ENCODE measurements at places on chromosomes 16 and 17.

GRCh38 chr16:86062271-86062965 is 163.5 kb downstream of the IRF8 start:
- no peak for DNase-seq

- no peak for DNase-seq
Measured at GRCh38 chr17:61928101-61928436, 287 bp upstream of the INTS2 start.

- DNase-seq, result peak; percentile 63
Measured at GRCh38 chr16:1958715-1959268, 546 bp upstream of the NDUFB10 start.

DNA sequence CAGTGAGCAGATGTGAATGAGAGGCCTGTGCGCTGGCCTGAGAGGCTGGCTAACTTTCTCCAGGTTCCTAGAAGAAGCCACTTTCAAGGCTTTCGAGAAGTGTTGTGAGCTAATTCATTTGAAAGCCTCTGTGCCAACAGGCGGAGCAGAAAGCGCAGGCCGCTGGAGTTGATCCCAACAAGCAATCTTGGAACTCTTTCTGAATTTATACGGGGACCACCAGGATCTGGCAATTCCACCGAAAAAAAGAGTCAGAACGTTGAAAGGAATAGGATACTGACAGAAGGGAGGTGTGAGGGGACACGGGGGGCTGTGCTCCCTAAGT is 71.3 kb upstream of the METRNL start:
- DNase-seq, result no peak

DNA sequence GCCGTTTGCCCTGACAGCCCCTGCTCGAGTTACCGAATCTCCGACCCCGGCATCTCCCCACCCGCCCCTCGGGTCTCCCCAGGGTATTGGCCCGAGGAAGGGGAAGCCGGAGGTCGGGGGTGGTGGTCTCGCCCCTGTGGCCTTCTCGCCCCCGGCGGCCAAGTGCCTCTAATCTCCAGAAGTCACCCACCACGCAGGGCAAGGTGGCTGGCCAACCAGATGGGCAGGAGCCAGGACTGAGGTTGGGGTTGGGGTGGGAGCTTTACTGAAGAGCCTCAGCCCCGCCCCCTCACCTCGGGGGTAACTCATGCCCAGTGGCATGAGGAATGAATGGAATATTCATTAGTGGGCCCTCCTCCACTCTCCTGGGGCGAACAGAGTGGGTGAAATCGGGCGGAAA is 637 bp downstream of the DHRS11 start:
- peak; percentile 53 for DNase-seq

DNA sequence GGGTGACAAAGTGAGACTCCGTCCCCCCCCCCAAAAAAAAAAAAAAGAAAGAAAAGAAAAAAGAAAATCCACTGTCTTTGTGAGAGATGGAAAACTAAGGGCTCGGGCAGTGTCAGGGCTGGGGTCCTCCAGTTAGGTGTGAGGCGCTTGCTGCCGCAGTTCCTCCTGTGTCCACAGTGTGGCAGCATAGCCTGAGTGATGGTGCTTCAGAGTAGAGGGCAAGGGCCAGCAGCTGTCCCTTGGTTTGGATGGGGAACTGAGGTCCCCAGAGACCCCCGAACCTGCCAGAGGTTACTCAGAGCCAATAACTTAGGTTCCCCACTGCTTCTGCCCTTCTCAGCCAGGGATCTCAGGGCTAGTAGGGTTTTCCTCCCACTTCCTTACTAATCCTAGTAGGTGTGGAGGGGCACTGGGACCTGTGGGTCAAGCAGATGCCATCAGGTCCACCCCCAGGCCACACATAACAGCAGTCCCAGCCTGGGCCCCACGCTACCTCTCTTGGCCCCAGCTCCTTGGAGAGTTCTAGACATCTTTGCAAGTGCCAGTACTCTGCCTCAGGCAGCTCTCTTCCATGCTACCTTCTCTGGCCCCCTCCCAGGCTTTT is 7.9 kb upstream of the LLGL1 start:
- peak; percentile 83 for DNase-seq

DNA sequence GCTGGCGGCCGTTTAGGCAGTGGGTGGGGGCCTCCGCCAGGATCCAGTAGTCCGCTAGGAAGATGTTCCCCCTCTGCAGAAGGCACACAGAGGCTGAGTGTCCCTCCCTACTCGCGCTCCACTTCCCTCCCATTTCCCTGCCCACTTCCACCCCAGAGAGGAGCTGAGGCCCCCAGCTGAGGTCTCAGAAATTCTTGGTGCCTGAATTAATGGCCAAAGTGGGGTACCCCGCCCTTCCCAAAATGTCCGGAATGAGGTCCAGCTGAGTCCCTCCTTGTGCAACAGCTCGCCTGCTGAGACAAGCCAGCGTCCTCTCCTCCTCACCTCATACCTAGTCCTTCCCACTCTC is 7.9 kb downstream of the ALOXE3 start:
- no peak for DNase-seq

DNA sequence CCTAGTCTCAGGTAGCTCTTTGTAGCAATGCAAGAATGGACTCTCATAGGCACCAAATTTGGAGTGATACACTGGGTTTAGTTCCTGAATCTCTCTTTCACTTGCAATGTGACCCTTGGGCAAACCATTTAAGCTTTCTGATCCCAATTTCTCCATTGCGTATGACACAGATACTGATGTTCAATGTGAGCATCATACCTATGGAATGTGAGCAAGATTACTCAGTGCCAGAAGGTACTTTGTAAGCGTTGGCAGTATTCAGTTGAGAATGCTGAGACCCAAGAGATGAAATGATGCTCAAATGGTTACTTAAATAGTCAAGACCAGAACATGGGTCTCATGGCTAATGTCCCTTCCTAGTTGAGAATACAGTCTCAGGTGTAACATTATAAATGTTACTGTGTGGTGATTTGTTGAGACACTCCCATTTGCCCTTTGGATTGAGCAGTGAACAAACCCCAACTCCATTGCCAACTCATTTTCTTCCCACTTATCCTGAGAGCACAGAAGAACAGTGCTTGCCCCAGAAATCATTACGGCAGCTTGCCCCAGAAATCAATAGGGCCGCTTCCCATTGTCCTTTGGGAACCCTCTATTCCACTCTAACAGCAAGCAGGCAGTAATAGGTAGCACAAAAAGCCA is 134.1 kb downstream of the SOX9 start:
- no peak for DNase-seq

- no peak for DNase-seq
Measured at GRCh38 chr17:49547566-49547965, 28.1 kb upstream of the NXPH3 start.

- no peak for DNase-seq
Measured at GRCh38 chr17:16379654-16380053, 1.2 kb upstream of the UBB start.

DNA sequence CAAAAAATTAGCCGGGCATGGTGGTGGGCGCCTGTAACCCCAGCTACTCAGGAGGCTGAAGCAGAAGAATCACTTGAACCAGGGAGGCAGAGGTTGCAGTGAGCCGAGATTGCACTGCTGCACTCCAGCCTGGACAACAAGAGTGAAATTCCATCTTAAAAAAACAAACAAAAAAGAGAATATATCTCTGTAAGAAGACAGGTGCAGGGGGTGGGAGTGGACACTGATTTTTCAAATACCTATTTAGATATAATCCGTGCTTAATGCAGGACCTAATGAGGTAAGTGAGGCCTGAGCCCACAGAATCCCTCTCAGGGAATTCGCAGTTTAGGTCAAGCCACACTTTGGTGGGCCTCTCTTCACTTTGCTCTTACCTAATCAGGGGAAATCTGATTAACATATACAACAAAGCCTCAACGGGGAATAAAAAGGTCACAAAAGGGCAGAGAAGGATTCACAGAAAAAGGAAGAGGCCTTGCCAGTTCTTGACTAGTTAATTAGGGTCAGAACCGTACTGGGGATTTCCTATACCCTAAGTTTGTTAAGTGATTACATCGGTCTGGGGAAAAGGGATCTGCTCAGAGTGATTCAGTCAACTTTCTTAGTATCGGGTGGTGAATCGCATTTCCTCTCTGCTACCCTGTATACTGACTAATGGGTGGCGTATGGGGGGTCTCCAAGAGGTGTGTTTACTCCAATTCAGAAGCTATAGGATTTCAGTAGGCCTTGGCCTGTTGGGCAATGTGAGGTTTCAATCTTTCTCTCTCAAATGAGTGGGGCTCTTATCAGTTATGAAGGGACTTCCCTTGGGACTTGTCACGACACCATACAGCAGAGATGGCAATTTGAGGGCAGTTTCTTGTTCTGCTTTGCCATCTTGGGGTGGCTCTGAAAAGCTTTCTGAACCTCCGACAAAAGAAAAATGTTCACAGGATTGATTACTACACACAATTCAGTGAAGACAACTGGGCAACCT is 1.9 kb upstream of the NFAT5 start:
- DNase-seq, result no peak

Data from ovary (tissue), 10 donors.